ENCODE measurements at places on chromosomes 5 and 9. TPM values are rescaled to one million over a fixed set of nuclear protein-coding genes. Genes with fewer than 3 reads are reported as not detected.

The WNT8A gene
- 0.12 TPM for polyA plus RNA-seq

DNA sequence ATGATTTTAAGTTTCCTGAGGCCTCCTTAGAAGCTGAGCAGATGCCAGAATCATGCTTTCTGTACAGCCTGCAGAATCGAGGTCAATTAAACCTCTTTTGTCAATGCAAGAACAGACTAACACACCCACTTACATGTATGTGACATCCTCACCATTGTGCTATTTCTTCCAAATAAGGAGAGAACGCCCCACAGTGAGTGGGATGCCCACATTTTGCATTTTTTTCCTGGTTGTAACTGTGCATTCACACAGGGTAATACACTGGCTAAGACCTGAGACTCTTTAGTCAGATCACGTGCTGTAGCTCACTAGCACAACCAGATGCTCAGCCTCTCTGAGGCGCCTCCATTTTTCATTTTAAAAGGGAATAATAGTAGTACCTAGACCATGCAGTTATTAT lies 4.4 kb upstream of the CEMIP2 start:
- no peak for DNase-seq

DNA sequence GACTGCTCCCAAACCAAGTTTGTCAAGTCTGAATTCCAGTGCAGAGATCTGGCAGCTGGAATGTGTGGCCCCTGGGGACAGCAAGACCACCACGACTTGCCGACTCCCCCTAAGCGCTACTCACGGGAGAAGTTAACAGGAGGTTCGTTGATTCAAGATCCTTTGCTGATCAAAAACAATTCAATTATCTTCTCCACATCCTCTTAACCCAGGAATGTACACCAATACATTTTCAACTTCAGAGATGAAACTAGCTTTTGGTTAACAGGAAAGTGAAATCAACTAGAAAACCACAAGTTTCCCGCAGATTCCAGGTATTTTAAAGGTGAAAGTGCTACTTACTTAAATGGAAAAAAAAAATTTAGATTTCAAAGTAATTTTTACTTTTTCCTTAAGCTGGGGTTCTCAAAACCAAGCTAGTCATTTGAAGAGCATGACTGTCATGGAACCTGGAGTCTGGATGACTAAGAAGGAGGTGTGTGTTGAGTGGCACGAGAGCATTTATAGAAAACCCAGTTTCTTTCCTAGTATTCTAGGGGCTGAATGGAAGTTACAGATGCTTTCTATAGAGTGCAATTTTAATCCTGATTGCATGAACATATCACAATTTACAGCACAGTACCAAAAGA lies 257.5 kb upstream of the PANK3 start:
- no peak for DNase-seq

GRCh38 chr5:128782446-128782845 lies 182.8 kb upstream of the SLC27A6 start:
- no peak for DNase-seq

DNA sequence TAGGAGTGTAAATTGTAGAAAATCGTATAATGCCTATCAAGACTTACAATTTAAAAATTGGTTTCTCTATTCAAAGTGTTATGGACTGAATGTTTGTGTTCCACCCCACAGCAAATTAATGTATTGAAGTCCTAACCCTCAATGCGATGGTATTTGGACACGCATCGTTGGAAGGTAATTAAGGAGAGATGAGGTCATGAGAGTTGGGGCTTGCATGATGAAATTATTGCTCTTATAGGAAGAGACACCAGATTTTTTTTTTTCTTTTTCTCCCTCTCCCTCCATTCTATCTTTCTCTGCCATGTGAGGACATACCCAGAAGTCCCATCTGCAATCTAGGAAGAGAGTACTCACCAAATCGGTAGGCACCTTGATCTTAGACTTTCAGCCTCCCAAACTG lies 189.2 kb downstream of the MAN2A1 start:
- DNase-seq: no peak

The SMIM32 gene
- 20.1 TPM for polyA plus RNA-seq

DNA sequence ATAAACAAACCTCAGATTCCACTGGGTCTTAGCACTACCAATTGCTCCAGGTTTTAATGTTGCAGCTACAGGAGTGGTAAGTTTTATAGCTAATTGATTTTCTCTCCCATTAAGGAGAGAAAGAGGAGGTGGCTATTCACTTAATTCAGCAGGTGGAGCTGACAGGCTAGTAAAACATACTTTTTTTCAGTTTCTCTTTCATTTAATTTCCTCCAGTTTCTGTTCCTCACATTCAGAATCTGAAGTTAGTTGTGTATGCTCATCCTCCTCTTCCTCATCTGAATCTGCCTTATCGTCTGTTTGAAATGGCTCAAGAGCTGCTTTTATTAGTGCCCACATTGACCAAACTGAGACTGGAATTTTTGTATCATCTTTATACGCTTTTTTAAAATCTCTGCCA lies 98.0 kb downstream of the PLPPR1 start:
- no peak for DNase-seq

The TAL2 gene
- polyA plus RNA-seq: 1.6 TPM

- DNase-seq: no peak
These were observed 256.0 kb downstream of the DOCK8 start for GRCh38 chr9:470552-471194.

DNA sequence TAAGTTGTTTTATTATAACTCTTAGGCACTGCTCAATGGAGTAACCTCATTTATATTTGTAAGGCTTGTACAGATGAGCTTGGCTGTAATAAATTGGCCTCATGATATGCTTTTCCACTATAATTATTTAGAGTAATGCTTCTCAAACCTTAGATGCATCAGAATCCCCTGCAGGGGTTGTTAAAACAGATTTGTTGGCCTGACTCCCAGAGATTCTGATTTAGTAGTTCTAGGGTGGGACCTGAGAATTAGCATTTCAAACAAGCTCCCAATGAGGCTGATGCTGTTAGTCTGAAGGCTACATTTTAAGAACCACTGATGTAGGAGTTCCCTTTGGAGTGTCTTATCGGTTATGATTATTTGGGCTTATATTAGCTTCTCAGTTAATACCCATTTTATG lies 38.2 kb upstream of the ARSB start:
- DNase-seq: no peak

DNA sequence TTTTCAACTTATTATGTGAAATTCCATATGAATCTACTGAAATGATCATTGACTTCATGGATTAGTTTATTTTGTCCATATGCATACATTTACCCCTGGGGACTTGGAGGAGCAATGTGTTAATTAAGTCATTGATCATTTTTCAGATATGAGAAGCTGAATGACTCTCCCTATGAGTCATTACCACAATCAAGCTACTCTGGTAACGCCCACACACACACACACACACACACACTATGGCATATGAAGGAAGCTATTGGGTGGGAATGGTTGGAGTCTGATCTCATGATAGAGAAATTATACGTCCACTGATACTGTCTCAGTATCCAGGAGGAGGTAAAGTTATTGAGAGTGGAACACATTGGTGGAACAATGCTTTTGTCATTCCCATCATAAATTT lies 528.9 kb downstream of the AGTPBP1 start:
- DNase-seq: no peak

DNA sequence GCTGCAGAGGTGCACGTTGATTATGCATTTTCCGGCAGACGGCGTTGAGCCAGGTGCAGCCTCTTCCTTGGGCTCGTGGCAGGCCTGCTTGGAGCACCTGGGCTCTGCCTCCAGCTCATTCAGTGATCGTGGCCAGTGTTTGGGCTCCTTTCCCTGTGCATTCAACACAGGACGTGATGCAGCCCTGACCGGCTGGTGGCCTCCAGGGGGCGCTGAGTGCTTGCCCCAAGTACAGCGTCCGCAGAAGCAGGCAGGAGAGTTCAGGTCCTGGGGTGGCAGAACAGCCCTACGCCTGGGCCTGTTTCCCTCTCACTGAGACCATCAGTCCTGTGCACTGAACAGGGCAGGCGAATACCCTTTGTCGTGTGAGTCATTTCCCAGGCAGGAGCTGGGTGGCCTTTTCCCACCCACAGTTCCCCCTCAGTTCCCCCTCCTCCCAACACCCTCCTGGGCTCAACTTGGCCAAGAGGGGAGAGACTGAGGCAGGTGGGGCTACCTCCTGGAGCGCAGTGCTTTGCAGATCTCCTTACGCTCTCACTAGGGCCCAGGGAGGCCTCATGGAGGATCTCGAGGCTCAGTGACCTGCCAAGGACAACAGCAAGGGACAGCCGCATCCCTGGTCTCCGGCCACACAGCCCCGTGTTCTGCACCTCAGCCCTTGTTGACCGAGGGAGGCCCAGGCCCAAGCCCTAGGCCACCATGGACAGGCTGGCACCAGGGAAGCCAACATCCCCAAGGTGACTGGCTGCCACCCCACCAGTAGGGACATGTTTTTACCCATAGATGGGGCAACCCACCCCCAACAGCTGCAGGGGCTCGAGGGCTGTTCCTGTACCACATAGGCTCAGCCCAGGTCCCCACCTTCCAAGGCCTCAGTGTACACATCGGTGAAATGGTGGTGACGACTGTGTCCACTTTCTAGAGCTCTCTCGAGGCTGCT lies 52.9 kb downstream of the LRSAM1 start:
- peak; percentile 65 for DNase-seq

DNA sequence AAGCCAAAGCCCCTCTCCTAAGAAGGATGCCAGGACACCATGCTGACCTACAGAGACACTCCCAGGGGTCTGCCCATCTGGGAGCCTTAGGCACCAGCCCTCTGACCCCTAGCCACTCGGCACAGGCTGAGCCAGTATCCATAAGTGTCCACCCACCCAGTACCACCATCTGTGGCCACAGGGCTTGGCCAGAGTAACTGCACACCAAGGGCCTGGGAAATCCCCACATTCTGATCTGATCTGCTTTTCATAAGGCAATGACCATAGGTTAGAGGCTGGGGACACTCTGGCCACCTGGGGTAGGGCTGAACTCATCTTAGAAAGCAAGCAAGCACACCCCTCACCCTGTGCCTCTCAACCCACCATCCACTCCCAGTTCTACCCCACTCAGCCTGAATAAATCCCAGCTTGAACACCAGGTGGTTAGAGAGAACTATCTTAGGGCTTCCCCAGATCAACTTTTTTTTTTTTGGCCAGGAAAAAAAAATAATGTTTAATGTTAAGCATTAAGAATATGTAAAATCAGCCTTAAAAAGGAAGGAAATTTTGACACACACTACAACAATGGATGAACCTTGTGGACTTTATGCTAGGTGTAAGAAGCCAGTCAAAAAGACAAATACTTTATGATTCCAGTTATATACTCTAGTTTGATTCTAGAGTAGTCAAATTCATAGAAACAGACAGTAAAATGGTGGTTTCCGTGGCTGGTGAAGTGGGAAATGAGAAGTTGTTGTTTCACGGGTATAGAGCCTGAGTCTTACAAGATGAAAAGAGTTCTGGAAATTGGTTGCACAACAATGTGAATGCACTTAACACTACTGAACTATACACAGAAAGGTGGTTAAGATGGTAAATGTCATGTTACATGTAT lies 6.2 kb downstream of the GNPDA1 start:
- DNase-seq: no peak

- no peak for DNase-seq
These were observed 928 bp upstream of the SELENOP start for GRCh38 chr5:42812620-42813019.

The BHMT2 gene
- 35.1 TPM for polyA plus RNA-seq

- no peak for DNase-seq
These were observed 38.7 kb downstream of the TSTD2 start for GRCh38 chr9:97594381-97594921.

DNA sequence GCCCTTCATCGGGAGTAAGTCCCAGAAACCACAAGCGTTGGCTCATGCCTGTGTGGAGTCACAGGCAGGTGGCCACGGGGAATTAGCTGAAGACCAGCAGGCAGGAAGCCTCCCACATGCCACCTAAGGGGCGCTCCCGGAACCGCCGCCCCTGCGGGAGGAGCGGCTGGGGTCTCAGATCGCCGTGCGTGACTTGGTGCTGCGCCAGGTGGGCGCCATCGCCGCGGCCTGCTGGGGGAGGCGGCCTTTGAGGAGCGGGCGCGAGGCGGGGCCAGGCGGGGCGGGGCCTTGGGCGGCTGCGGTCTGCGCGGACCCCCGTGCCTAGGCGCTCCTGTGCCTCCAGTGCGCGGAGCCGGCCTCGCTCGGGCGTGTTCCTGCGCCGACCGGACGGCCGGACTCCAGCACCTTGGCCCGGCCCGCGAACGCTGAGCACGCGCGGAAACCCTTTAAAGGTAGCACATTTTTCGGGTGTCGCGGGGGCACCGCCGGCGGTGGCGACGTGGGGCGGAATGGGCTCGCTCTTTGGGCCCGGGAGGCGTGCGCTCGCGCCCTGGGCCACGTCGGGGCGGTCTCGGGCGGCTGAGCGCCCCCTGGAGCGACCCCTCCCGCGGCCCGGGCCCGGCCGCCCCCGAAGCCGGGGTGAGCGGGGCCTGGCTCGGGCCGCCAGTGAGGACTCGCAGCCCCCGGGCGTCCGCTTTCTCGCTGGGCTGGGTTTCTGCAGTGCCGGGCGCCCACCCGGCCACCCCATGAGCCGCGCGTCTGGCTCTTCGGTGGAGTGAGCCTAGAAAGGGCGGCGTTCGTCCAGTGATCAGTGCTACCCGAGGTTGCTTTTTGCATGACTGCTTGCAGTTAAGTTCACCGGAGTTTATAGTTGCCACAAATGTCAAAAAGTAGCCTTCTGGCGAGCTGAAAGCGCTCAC lies 24.5 kb downstream of the LECT2 start:
- DNase-seq: peak; percentile 72

DNA sequence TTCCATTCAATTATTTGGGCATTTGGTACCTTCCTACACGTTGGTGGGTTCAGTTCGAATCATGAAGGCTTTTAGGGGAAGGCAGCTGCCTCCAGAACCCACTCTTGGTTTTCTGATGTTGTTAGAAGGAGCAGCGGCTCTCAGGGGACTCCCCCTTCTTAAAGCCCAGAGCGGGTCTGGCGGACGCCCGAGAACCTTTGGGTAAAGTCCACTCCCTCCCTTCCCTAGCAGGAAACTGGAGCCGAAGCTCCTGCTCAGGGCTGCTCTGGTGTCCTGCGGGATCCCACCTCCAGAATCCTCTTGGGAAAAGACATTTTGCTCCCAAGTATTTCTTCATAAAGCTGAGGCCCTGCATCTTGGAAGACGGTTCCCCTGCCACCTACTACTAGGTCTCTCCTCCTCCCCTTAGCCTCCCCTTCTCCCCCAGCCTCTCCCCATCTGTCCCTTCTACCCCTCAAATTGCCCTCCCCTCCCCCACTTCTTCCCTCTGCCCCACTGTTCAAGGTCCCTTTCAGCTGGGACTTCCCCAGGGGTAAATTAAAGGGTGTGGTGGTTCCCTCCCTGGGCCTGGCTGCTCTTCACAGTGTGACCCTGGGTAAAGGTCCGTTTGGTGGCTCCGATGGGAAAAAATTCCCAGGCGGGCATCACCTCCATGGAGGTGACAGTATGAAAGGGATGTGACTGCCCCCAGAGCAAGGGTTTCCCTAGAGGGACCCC lies 9.3 kb downstream of the IRX4 start:
- no peak for DNase-seq

Data from renal pelvis (tissue), 12 donors.